Cardiac muscle cell (in vitro differentiated cells and primary cell): ENCODE measurements at places on chromosomes 2 and 18. TPM values are rescaled to one million over a fixed set of nuclear protein-coding genes. Genes with fewer than 3 reads are reported as not detected.

- no peak overlapping the region for H3K27ac ChIP-seq
- H3K36me3 ChIP-seq = no peaks in the 10 kb centered on the region
- no peaks in the 10 kb centered on the region for H3K27me3 ChIP-seq
These were observed 589.1 kb upstream of the SLC8A1 start for GRCh38 chr2:41040782-41041520.

GRCh38 chr2:118047380-118047826 is 33.5 kb upstream of the CCDC93 start:
- no peak overlapping the region for H3K27ac ChIP-seq
- DNase-seq = peak; percentile 70
- peaks cover 4% of the 10 kb centered on the region for H3K27me3 ChIP-seq

DNA sequence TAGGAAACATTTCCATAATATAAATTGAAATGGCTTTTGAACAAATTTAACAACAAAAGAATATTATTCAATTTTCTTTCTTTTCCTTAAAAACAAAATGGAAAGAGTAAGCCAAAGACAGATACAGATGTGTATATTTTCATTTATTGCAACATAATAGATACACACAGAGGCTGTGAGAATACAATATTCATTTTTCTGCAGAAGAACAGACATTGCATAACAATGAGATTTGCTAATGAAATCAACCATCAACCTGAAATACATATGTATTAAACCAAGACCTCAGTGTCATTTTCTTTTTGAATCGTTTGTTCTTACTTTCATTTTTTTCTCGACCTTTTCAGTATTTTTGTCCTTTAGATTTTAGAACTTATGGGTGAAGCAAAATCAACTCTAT is 95.1 kb downstream of the BAZ2B start:
- no peak overlapping the region for H3K4me3 ChIP-seq
- no peaks in the 10 kb centered on the region for H3K27me3 ChIP-seq
- no peaks in the 10 kb centered on the region for H3K36me3 ChIP-seq
- peaks cover 18% of the 10 kb centered on the region for H3K4me1 ChIP-seq

The ANKRD30B gene
- not detected in 2 replicates for total RNA-seq

The EN1 gene
- total RNA-seq = not detected in 2 replicates

- no peaks in the 10 kb centered on the region for H3K36me3 ChIP-seq
- H3K4me3 ChIP-seq = no peak overlapping the region
- no peaks in the 10 kb centered on the region for H3K4me1 ChIP-seq
- no peak for DNase-seq
- H3K27me3 ChIP-seq = peaks cover 10% of the 10 kb centered on the region
These were observed 13.7 kb upstream of the TEX261 start for GRCh38 chr2:71008342-71008741.

- no peaks in the 10 kb centered on the region for H3K36me3 ChIP-seq
- H3K4me3 ChIP-seq = no peak overlapping the region
- no peaks in the 10 kb centered on the region for H3K27me3 ChIP-seq
- no peak overlapping the region for H3K27ac ChIP-seq
- DNase-seq = peak; percentile 26
- H3K4me1 ChIP-seq = no peaks in the 10 kb centered on the region
These were observed 26.7 kb upstream of the BIRC6 start for GRCh38 chr2:32330136-32330535.

The GEN1 gene
- 5.6 and 8.8 TPM in 2 replicates for total RNA-seq

- H3K4me3 ChIP-seq = no peak overlapping the region
- H3K4me1 ChIP-seq = no peaks in the 10 kb centered on the region
- H3K27ac ChIP-seq = no peak overlapping the region
- no peaks in the 10 kb centered on the region for H3K27me3 ChIP-seq
These were observed 78.5 kb upstream of the GPC1 start for GRCh38 chr2:240356700-240357640.

DNA sequence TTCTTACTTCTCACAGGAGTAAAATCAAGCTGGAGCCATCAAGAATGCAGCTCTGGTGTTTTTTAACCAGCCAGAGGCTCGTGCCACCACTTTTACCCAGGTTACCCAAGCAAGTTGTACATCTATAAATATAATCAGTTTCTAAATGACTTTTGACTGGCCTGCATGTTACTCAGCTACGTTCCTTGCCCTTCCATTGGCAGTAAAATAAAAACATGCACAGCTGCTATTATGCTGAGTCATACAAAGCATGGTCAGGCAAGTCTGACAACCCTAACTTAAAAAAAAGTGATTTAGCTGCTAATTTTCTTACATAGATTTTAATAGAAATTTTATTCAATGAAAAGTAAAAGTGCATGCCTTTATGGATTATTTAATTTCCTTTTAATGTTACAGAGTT is 111.7 kb upstream of the CSRNP3 start:
- H3K27me3 ChIP-seq = no peaks in the 10 kb centered on the region
- no peak for DNase-seq
- H3K4me1 ChIP-seq = no peaks in the 10 kb centered on the region
- H3K4me3 ChIP-seq = no peak overlapping the region
- no peaks in the 10 kb centered on the region for H3K36me3 ChIP-seq

The EFHD1 gene
- total RNA-seq = 3.2 and 8.0 TPM in 2 replicates

The AFF3 gene
- total RNA-seq = 12.8 and 16.2 TPM in 2 replicates

- peaks cover 16% of the 10 kb centered on the region for H3K36me3 ChIP-seq
- H3K27me3 ChIP-seq = no peaks in the 10 kb centered on the region
- peaks cover 5% of the 10 kb centered on the region for H3K4me1 ChIP-seq
- no peak overlapping the region for H3K4me3 ChIP-seq
- no peak overlapping the region for H3K27ac ChIP-seq
- no peak for DNase-seq
These were observed 11.6 kb downstream of the TMX3 start for GRCh38 chr18:68703326-68703725.

GRCh38 chr18:78390348-78390951 is 589.2 kb upstream of the SALL3 start:
- H3K27me3 ChIP-seq = no peaks in the 10 kb centered on the region
- no peak overlapping the region for H3K4me3 ChIP-seq
- H3K36me3 ChIP-seq = no peaks in the 10 kb centered on the region
- no peak for DNase-seq
- no peaks in the 10 kb centered on the region for H3K4me1 ChIP-seq

DNA sequence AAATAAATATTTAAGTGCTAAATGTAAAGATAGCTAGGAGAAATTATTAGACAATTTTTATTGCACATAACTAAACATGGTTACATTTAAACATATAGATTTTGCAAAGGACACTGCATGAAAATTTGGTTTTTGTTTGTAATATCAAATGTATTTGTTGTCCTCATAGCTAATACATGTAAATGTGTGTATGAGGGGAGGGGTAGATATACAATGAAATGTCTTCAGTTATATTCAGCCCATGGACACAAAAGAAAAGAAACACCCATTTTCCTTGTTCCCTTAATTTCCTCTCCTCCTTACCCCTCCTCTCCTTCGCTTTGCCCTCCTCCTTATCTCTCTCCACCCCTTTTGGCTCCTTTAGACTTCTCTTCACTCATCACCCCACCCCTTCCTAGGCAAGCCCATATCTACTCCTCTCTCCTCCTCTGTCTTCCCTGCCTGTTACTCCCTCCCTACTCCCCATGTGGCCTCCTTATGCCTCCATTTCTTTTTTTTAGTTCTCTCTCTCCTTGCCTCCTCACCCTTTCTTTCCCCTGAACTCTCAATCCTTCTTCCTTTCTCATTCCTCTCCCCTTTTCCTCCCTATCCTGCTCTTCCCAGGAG is 1.4 kb downstream of the COL3A1 start:
- peak overlapping the region; percentile 8 for H3K4me3 ChIP-seq
- peak; percentile 98 for DNase-seq
- H3K4me1 ChIP-seq = peaks cover 23% of the 10 kb centered on the region
- no peaks in the 10 kb centered on the region for H3K27me3 ChIP-seq
- no peaks in the 10 kb centered on the region for H3K36me3 ChIP-seq

GRCh38 chr2:128271911-128272600 is 46.6 kb downstream of the HS6ST1 start:
- H3K27me3 ChIP-seq = no peaks in the 10 kb centered on the region
- no peak for DNase-seq
- H3K4me1 ChIP-seq = no peaks in the 10 kb centered on the region

- no peaks in the 10 kb centered on the region for H3K27me3 ChIP-seq
- peaks cover 21% of the 10 kb centered on the region for H3K36me3 ChIP-seq
- no peak overlapping the region for H3K4me3 ChIP-seq
- H3K4me1 ChIP-seq = peaks cover 17% of the 10 kb centered on the region
These were observed 6.5 kb downstream of the PTMA start for GRCh38 chr2:231714639-231715498.

DNA sequence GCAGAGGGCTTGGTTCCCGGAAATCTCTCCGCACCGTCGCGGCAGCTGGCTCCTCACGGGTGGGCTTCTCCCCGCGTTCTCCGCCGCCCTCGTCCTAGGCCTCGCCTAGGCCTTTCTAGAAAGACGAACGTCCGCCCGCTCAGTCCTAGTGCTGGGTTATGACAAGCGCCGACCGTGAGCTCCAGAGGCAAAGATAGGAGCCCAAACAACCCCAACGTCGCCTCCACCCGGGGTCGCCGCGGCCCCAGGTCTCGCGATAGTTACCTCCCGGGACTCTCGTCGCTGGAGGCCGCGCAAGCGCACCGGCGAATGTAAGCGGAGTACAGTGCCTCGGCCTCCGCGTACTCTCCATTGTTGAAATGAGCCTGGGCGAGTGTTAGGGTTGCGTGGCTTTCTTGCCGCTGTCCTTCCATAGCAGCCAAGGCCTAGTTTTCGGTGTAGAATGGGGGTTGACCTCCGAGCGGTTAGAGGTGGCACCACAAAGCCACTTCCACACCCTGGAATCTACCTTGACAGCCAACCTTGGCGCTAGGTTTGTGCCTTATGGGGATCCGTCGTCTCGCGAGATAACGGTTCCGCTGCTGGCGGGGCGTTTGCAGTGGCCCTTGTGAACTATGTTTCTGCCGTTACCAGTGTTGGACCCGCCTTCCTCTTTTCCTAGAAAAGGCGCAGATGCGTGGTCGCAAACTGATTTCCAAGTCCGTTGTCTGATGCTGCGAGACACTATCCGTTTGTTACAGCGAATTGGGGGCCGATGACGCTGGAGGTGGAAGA is at the start of gene TTC32:
Gene TTC32 (minus strand): TSS at position 542 of the 774 bp plus-strand sequence. CDS start 129 bp downstream, at position 413.
- H3K36me3 ChIP-seq = no peaks in the 10 kb centered on the region
- H3K27ac ChIP-seq = peak within 1 kb of the TSS; percentile 99
- H3K4me1 ChIP-seq = peaks cover 36% of the 10 kb centered on the region
- H3K27me3 ChIP-seq = no peaks in the 10 kb centered on the region
- DNase-seq = peak; percentile 94
- H3K4me3 ChIP-seq = peak within 1 kb of the TSS; percentile 85

The ASB18 gene
- total RNA-seq = 0.07 TPM in 1 of 2 replicates, not detected in the other

GRCh38 chr18:79107886-79108285 is 38.7 kb downstream of the ATP9B start:
- H3K4me3 ChIP-seq = no peak overlapping the region
- H3K36me3 ChIP-seq = no peaks in the 10 kb centered on the region
- DNase-seq = no peak

DNA sequence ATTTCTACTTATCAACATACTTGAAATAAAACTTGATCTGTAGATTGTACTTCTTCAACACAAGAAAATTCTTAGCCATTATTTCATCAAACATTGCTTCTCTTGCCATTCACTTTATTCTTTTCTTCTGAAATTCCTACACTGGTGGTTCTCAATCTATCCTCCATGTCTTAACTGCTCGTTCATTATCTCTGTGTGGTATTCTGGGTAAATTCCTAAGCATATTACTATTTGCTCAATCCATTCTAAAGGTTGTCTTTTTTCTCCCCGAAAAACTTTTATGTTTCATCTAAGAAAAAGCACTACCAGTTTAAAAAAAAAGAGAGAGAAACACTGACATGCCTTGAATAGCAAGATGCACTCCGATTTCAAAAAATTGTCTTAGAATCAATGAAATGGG is 18.0 kb downstream of the SP3 start:
- H3K4me1 ChIP-seq = peaks cover 19% of the 10 kb centered on the region
- no peaks in the 10 kb centered on the region for H3K27me3 ChIP-seq
- no peak overlapping the region for H3K27ac ChIP-seq
- DNase-seq = peak; percentile 48

- no peaks in the 10 kb centered on the region for H3K36me3 ChIP-seq
- H3K4me1 ChIP-seq = peaks cover 44% of the 10 kb centered on the region
- no peak overlapping the region for H3K4me3 ChIP-seq
- no peaks in the 10 kb centered on the region for H3K27me3 ChIP-seq
- no peak for DNase-seq
These were observed 39.6 kb downstream of the ACVR1 start for GRCh38 chr2:157836531-157836930.

The ANKRD62 gene
- not detected in 2 replicates for total RNA-seq

The TCF7L1 gene
- total RNA-seq = 1.5 and 5.3 TPM in 2 replicates

The TEX44 gene
- total RNA-seq = not detected in 2 replicates

- H3K4me3 ChIP-seq = no peak overlapping the region
- peaks cover 29% of the 10 kb centered on the region for H3K4me1 ChIP-seq
- DNase-seq = no peak
- no peaks in the 10 kb centered on the region for H3K27me3 ChIP-seq
These were observed 180.9 kb downstream of the PID1 start for GRCh38 chr2:229090225-229090624.

DNA sequence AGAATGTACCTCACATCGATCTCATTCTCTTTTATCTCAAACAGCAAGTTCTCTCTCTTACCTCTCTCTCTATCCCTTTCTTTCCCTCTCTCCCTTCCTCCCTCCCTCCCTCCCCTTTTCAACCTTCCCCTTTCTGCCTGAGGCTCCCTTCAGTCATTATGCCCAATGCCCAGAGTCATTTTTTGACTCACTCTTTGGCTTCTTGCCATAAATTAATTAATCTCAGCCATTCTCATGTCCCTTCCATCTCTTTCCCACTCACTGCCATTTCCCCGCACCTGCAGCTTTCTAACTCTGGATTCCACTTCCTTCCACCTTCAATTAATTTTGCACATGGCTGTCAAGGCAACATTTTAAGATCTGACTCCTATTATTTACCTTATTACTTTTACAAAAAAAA is 60.1 kb downstream of the EVA1A start:
- no peak for DNase-seq
- H3K36me3 ChIP-seq = no peaks in the 10 kb centered on the region
- no peaks in the 10 kb centered on the region for H3K27me3 ChIP-seq
- no peak overlapping the region for H3K27ac ChIP-seq
- no peaks in the 10 kb centered on the region for H3K4me1 ChIP-seq

DNA sequence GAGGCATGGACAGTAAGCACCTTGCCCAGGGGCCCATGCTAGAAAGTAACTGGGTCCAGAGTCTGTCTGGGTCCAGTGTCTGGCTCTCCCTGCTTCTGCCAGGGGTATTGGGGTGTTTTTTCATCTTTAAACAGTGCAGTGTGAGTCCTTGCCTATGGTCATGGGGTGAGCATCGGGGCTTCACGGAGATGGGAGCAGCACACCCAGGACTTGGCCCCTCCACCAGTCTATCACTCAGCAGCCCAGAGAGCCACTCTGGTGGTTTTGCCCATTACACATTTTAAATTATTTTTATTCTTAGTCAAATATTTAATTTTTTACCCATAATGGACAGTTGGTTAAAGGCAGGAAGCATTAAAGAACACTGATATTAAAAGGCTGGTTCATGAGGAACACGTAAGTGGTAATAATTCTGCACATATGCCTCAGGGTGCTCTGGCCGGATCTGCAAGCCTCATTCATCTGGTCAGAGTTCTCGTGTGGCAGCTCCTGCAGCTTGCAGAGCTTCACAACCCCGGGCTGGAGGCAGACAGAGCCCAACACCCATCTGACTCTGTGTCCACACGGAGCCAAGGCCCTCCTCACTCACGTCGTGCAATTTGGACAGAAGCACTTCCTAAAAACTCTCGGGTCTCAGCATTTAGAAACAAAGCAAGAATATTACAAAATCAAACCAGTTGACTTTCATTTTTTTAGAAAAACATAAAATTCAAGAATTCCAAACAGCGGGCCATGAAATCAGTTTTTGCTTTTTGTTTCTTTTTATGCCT is 204.1 kb downstream of the CTIF start:
- H3K36me3 ChIP-seq = no peaks in the 10 kb centered on the region
- H3K27me3 ChIP-seq = no peaks in the 10 kb centered on the region
- H3K4me3 ChIP-seq = no peak overlapping the region
- H3K4me1 ChIP-seq = peaks cover 24% of the 10 kb centered on the region

The NCKAP5 gene
- total RNA-seq = 0.21 and 13.6 TPM in 2 replicates
